Glomerular endothelial cell (primary cell): ENCODE measurements at places on chromosomes 12 and 14. TPM values are rescaled to one million over a fixed set of nuclear protein-coding genes. Genes with fewer than 3 reads are reported as not detected.

The SERPINA1 gene
- 0.87 and 0.88 TPM in 2 replicates for total RNA-seq

GRCh38 chr12:102498471-102498870, 18.1 kb upstream of the IGF1 start:
- no peak for DNase-seq

The SYNE3 gene
- 5.8 and 7.4 TPM in 2 replicates for total RNA-seq

DNA sequence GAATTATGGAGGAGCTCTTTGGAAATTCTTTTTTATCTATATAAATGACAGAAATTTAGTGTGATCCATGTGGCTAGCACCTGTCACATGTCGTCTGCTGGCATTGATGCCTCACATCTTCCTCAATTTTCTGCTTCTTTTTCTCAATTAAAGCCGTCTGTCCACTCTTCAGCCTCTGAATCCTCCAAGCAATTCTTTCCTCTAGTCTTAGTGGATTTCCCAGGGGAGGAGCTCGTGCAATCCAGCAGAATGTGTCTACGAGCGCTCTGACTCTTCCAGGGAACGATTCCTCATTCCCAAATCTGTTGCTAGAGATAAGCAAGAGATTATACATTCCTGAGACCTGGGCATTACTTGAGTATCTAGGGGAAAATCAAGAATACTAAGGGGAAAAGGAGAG, 176.6 kb downstream of the EMP1 start:
- DNase-seq, result no peak

The SIX6 gene
- not detected in 2 replicates for total RNA-seq

The LMNTD1 gene
- total RNA-seq, result 0.82 TPM in 1 of 2 replicates, not detected in the other

DNA sequence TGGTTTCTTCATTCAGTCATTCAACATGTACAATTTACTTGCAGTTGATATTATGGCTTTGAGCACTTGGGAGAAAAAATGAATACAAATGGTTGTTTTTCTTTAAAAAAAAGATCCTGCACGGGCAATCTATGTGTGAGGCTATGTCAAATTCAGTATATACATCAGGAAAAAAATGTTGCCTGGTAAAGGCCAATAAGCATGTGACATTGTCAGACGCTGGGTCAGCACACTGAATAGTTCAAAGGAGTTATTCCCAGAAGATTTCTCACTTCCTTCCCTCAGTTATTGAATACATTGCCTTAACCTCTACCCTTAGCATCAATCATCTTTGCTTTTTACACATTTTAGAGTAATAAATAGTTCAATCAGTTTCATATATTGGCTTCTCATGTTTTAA, 319.2 kb downstream of the NUAK1 start:
- DNase-seq, result no peak

GRCh38 chr12:75511116-75512048, at the start of gene KRR1:
TSS of gene KRR1 (minus strand) at chr12:75511609. CDS start at chr12:75511597, 12 bp downstream.
- DNase-seq, result peak; percentile 95

The CCDC60 gene
- not detected in 2 replicates for total RNA-seq

DNA sequence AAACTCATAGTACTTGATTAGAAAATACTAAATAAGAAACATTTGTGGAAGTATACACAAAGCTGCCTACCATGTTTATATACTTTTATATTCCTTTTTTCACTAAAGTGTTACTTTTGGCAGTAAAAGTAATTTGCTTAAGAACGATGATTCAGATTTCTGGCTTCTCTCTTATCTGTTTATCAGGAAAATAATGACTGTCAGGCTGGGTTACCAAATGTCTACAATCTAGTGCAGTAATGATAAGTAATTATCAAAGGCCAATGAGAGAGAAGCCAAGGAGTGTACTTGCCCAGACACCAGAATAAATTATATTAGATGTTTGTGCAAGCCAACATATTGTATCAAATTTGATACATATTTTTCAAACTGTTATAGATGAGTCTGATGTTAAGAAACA, 113.4 kb downstream of the RALGAPA1 start:
- no peak for DNase-seq

- no peak for DNase-seq
These were observed 181.5 kb downstream of the TTC6 start for GRCh38 chr14:37776791-37777499.

DNA sequence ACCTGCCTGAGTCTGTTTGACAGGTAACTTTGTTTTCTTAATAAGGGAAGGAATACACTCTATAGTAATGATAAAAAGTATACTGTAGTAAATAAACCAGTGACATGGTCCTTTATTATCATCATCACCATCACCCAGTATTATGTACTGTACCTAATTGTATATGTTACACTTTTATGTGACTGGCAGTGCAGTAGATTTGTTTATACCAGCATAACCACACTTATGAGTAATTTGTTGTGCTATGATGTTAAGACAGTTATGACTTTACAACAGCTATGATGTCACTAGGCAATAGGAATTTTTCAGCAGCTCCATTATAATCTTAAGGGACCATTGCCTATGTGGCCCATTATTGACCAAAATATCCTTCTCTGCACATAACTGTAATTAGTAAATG, 155.0 kb downstream of the NUBPL start:
- no peak for DNase-seq

- no peak for DNase-seq
These were observed 248.1 kb upstream of the SOX5 start for GRCh38 chr12:24197532-24197931.

DNA sequence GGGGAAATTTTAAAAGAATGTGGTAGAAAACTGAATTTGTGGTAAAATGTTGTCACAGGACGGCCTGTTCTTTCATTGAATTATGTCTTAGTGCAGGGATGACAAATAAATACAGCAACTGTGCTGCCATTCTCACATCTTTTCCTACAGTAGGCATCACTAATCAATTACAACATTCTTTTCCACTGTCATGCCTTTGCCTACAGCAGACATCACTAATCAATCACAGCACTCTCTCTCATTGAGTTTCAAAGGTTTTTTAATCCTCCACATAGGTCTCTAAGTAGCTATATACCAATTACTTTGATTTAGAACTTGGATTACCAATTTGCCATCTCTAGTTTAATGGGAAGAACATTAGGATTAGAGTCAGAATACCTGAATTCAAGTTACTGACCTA, 30.1 kb downstream of the NTF3 start:
- DNase-seq, result no peak

- peak; percentile 76 for DNase-seq
These were observed 87.7 kb downstream of the PTPRB start for GRCh38 chr12:70549340-70550179.

- no peak for DNase-seq
These were observed 10.9 kb upstream of the HVCN1 start for GRCh38 chr12:110699591-110700445.

The KERA gene
- total RNA-seq, result not detected in 2 replicates

DNA sequence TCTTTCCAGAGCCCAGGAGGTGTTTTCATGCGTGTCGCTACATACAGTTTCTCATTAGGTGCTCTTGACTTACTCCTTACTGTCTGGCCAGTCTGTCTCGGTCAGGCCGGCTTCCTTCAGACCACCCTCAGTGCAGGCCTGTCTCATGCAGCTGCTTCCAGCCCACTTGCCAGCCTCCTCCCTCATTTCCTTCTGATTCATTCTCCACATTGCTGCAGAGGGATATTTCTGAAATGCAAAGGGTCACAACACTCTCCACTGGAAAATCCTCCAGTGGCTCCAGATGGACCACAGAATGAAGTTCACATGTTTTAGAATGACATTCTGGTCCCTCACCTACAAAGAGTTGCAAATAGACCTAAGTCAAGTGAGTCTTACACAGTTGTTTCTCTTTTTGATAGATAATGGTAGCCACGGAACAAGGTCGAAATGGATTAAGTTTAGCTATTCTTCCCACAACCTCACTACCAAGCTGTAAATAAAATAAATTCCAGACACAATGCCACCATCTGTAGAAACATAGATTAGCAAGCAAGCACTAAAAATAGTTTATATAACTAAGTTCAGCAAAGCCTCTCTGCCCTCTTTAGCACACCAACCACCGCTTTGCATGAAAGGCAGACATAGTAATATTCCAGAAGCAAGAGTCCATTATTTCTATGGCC, 146.9 kb downstream of the ESR2 start:
- DNase-seq, result no peak

The COL2A1 gene
- not detected in 2 replicates for total RNA-seq

DNA sequence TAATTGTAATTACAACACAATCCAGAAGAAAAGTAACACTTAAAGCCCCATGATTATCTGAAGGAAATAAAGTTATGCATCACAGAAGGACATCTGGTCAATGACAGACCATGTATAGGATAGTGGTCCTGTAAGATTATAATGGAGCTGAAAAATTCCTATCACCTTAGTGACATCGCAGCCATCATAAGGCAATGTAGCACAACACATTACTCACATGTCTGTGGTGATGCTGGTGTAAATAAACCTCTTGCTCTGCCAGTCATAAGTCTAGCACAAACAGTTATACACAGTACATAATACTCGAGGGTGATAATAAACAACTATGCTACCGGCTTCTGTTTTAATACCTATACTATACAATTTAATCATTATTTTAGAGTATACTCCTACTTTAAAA, 11.2 kb downstream of the ATG2B start:
- no peak for DNase-seq

- DNase-seq, result no peak
These were observed 426.6 kb downstream of the ATP23 start for GRCh38 chr12:58368001-58368400.

The ARF6 gene
- 73.9 and 74.7 TPM in 2 replicates for total RNA-seq

The MAP3K9 gene
- 0.88 and 2.6 TPM in 2 replicates for total RNA-seq

GRCh38 chr14:60169722-60170121, 4.5 kb upstream of the DHRS7 start:
- DNase-seq, result no peak

GRCh38 chr14:97916669-97917568, 1119.7 kb downstream of the VRK1 start:
- DNase-seq, result no peak

The KIF5A gene
- 0.06 and 0.10 TPM in 2 replicates for total RNA-seq

GRCh38 chr12:68559984-68560850, 50.5 kb upstream of the RAP1B start:
- no peak for DNase-seq

GRCh38 chr12:51879102-51879501, 8.8 kb upstream of the ANKRD33 start:
- DNase-seq, result no peak

DNA sequence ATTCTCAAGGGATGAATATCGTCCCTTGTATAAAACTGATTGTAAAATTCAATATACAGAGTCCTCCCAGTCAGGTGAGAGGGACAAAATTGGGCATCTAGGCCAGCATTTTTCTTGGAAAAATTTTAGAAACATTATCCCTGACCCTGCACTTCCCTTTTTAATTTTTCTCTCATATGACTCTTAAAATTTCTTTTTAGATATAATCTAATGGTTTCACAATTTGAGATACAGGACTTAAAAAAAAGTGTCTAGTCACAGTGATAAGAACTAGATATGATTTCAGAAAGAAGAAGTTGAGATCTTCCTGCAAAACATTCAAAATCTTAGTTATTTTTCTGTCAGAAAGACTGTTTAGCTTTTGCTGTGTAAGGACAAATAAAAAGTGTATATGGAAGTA, 270.8 kb upstream of the PPFIA2 start:
- no peak for DNase-seq

DNA sequence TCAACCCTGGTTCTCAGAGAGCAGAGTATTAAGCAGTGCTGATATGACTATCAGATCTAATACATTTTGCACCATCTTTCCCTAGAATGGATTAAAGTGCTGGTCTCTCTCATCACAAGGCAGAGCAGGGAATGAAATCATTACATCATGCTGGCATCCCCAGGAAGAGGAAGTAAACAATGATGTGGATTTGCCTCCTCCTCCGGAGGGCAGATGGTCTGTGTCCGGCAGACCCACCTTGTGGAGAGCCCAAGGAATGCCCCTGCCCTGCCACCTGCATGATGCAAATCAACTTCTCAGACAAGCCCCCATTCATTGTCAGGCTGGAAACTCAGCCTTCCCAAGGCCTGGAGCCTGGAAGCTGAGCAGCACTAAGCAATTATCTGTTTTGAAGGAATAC, 1149.1 kb downstream of the VRK1 start:
- no peak for DNase-seq

DNA sequence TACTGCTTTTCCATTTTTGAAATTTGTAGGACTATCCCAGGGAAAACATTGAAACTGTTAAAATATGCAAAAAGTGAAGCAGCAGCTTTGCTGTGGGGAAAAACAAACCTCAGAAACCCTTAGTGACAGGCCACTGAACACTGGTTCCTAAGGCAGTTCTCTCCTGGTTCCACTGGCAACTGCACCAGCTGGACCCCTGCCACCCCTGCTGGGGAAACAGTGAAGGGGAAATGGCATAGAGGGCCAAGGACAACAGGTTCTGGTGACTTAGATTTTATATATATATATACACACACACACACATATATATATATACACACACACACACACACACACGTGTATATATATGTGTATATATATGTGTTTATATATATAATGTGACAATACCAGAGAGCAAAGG, 16.2 kb upstream of the KRT7 start:
- no peak for DNase-seq

- no peak for DNase-seq
These were observed 42.9 kb downstream of the ELK3 start for GRCh38 chr12:96237035-96237434.

DNA sequence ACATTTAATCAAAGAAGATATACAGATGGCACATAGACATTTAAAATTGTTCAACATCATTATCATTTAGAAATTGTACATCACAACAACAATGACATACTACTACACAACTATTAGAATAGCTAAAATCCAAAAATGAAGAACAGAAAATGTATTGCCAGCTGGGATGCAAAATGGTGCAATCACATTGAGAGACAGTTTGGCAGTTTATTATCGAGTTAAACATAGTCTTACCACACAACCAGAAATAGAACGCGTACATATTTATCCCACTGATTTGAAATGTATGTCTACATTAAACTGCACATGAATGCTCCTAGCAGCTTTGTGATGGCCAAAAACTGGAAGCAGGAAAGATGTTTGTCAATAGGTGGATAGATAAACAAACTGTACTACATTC, 791.5 kb upstream of the MGAT4C start:
- no peak for DNase-seq

The DPY19L2 gene
- 3.3 and 3.5 TPM in 2 replicates for total RNA-seq

GRCh38 chr14:61567838-61568571, 127.3 kb upstream of the HIF1A start:
- DNase-seq, result no peak

- DNase-seq, result no peak
These were observed 2.5 kb upstream of the PSMC1 start for GRCh38 chr14:90253826-90254225.

The DAO gene
- not detected in 2 replicates for total RNA-seq

DNA sequence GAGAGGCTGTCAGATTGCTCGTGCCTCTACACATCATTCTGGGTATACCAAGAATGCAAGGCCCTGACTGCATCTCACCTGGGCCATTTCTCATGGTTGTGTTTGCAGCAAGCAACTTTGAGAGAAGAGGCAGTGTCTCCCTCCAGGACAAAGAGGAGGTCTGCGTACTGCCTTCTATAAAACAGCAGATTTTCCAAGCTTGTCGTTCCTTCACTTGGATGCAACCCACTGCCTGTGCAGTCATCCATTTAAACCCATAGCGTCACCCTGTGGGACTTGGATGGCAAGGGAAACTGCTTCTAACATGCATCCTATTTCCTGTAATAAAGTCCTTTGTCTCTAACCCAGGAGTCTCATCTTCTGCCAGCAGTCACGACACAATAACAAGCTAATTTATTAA, 1.3 kb downstream of the POMT2 start:
- DNase-seq, result no peak

- DNase-seq, result no peak
These were observed 63.7 kb downstream of the DIP2B start for GRCh38 chr12:50568338-50569091.
